ENCODE measurements at places on chromosomes 1 and 21.

GRCh38 chr21:45363921-45364467 is 41.0 kb upstream of the COL18A1 start:
- DNase-seq: peak; percentile 17

DNA sequence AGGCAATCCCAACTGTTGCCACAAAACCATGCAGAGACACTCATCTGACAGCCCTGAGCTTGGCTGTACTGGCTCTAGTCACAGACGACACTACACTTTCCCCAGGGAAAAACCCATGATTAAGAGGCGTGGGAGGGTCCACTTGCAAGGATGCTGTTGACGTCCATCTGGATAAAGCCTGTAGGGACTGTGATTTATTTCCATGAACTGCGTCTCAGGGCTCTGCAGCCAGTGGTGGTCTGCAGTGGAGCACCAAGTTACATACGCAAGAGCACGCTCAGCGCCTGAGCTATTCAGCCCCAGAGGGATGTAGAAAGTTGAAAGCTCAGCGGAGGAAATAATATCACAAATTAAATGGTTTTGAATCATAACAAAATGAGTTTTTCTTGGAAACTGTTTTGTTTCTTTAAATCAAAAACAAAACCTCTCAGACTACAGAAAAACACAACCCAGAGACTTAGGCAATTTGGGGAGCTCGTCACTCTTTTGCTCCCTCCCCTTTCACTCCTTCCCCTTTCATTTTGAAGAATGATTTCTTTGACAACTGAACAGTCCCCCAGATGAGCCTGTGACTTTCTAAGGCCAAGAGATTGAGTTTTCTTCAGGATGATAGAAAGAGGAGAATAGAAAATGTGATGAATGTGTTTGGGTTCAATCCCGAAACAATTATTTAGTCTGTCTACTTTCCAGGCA is 71.2 kb downstream of the NGF start:
- DNase-seq: no peak

- DNase-seq: no peak
Observed at GRCh38 chr1:7561331-7561921, 209.7 kb upstream of the VAMP3 start.

DNA sequence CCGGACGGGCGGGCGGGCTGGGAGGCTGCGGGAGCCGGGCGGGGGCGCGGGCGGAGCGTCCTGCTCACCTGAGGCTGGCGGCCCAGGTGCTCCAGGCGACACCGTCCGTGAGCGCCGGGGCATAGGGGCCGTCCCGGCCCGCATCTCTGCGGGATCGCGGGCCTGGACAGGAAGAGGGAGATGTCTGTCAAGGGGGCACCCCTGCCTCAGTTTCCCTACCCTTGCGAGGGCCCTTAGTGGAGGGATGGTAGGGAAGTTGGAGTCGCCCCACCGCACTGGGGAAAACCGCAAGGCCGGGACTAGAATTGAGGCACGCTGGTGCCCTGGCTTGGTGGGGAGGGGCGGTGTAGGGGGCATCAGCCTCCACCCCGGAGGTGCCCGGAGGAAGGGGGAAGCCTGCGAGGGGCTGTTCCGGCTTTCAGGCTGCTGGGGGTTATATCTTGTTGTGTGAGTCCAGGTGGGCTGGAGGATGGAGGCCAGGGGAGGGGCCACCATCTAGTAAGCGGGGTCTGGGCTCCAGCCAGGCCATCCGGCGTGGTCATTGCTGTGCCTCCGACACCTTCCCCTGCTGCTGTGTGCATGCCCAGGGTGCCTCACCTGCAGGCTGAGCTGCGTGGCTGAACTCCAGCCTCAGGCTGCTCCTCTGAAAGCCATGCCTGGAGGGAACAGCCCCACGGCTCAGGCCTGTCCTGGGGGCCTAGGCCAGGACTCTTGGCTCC is 580 bp downstream of the VWA1 start:
- DNase-seq: no peak

DNA sequence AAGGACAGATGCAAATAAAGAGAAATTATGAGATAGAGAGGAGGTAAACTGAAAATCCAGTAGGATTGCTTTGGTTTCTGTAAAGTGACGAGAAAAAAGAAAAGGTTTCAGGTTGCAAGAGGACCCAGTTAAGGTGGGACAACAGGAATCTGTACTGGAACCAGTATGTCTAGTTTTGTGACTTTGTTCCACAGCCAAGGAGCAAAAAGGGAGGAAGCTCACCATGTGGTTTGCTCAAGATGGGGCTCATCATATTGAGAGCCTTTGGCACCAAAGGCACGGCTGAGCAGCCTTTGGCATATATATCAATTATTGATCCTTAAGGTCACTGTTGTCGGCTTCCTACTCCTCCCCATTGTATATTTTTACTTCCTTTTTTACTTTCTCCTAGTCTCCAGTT is 1.8 kb upstream of the ZDHHC18 start:
- DNase-seq: no peak

GRCh38 chr1:207987164-207987563 is 76.2 kb upstream of the CD34 start:
- no peak for DNase-seq

DNA sequence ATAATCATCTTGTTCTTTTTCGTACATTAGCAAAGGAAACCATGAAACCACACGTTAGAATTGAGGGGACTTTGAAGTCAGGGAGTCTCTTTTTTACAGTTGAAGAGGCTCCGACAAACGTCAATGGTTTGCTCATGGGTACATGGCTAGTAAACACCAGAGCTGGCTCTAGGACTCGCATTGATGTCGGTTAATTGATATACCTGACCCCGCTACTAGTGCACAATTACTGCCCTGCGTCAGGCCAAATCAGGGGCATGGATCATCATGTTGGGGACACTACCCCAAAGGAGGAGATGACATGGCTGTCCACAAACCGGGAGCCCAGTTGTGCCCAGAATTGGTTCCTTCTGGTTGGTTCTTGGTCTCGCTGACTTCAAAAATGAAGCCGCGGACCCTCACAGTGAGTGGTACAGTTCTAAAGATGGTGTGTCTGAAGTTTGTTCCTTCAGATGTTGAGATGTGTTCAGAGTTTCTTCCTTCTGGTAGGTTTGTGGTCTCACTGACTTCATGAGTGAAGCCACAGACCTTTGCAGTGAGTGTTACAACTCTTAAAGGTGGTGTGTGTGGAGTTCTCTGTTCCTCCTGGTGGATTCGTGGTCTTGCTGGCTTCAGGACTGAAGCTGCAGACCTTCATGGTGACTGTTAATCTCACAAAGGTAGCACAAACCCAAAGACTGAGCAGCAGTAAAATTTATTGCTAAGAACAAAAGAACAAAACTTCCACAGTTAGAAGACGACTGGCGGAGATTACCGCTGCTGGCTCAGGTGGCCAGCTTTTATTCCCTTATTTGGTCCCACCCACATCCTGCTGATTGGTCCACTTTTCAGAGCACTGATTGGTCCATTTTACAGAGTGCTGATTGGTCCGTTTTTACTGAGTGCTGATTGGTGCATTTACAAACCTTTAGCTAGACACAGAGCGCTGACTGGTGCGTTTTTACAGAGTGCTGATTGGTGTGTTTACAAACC is 126.9 kb upstream of the ERRFI1 start:
- DNase-seq: peak; percentile 75

GRCh38 chr21:38769191-38769780 is 36.4 kb upstream of the ETS2 start:
- no peak for DNase-seq

- DNase-seq: peak; percentile 90
Observed at GRCh38 chr1:182143154-182143657, 81.7 kb upstream of the ZNF648 start.

DNA sequence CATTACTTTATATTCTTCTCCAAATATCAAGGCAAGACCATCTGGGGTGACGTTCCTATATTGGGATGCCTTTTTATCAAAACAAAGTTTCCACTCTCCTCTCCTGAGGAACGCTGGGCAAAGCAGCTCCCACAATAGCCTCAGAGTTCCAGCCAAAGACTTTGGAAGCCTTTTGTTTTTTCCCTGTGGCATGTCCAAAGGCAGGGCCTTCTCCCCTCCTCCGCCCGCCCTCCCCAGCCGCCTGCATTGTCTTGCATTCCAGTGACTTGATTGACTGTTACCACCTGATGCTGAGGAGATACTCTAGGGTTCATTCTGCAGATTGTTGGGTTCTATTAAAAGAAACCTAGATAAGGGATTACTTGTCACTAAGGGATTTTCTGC is 43.5 kb downstream of the PROX1 start:
- DNase-seq: no peak

DNA sequence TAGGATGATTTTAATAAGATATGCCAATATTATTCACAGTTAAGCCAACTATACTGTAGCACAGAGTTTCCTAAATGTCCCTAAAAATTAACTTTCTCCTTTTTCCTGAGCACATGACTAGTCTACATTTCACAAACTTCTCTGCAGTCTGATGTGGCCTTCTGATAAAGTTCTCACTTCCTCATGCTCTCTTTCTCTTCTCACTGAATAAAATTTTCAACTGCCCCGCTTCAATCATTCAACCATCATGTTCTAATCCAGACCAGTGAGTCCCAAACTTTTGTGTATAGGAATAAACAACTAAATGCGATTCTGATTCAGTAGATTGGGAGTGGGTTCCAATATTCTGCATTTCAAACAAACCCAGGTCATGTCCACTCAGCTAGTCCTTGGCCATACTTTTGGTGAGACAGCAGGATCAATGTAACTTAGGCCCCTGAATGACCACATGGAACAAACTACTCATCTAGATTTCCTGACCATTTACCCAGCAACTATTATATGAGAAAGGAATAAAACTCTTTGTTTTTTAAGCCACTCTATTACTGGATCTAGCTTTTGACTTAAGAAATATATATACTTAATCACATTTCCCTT is 20.1 kb downstream of the TUT4 start:
- no peak for DNase-seq

- DNase-seq: peak; percentile 78
Observed at GRCh38 chr21:33383056-33383888, 19.9 kb upstream of the IFNGR2 start.

DNA sequence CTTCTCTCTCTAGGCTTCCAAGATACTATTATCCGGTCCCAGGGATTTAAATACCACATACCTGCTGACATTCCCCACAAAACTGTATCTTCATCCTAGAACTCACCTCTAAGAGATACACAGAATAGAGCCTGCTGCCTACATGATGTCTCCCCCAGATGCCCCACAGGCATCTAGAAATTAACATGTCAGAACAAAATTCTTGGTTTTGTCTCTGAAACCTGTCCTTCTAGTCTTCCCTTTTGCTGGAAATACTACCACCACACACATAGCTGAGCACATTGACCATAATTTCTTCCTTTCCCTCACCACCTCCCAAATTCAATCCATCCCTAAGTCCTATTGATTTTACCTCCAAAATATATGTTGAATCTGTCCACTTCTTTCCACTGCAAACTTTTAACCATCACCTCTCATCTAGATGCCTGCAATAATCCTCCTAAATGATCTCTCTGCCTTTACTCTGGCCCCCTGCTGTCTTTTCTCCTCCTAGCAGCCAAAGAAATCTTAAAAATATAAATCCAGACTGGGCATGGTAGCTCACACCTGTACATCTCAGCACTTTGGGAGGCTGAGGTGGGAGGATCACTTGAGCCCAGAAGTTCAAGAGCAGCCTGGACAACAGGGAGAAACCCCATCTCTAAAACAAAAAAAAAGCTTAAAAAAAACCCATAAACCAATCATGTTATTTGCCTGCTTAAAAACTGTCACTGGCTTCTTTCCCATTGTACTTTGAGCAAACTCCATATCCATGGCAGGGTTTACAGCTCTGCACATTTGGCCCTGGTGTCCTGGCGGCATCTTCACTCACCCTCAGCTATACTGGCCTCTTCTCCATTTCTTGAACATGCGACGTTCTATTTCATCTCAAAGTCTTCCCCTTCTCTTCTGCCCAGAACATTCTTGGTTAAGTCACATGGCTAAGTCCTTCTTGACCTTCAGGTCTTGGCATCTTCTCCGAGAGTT is 6.2 kb upstream of the FAM76A start:
- DNase-seq: peak; percentile 10

GRCh38 chr1:110606657-110607535 is 738 bp upstream of the KCNA2 start:
- peak; percentile 22 for DNase-seq

DNA sequence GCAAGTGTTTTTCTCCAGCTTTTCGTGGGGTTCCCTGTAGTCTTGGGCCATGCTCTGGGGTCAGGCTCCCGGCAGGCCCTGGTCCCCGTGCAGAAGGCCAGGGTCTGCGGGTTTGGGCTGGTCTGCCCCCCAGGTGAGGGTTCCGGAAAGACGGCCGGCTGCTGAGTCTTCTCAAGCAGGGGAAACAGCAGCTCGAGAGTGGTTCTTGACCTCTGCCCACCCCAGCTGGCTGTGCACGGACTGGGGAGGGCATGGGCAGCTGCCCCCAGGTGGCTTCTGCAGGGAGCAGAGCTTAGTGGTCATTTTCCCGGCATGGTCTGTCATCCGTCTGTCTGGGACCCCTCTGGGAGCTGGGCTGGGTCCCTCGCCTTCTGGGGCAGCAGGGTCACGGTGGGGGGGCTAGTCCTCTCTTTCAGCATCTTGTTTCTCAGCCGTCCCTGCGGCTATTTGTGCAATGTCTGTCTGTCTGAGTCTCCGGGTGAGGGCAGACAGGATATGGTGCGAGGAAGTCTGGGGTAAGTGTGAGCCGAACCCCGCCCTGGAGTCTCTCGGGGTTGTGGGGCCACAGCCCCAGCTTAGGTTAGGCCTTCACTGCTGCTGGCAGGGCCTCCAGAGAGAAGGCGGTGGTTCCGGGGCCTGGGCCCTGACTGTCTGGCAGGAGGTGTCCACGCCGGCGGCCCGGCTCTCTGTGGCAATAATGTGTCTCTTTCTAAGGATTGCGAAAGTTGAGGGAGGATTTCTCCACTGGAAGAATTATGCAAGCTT is 6.1 kb downstream of the SKI start:
- DNase-seq: peak; percentile 81

DNA sequence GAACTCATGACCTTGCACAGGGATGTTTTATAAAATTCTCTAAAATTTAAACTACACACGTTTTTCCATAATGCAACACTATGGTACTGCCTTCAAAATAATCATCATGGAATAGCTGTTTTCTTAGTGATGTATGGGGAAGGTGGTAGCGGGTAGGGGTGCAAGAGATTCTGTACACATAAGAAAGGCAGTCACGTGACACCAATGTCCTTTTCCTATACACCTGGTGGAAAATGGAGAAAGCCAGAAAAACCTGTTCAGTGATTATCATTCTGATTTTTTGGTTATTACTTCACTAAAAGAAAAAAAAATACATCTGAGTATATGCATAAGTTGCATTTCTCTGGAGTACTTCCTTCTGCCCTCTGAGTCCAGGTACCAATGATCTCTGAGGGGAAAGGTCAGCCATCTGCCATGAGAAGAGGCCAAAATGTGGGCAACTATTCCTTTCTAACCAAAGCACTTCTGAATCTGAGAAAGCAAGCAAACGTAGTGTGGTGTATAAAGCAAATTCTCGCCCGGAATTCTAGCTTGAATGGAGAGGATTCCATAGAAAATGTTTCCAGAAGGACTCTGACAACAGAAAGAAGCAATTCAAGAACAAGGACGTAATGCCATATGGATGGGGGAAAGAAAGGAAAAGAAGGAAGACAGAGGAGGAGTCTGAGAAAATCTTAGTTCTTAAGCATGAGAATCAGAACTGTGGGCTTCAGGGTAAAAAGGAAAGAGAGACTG is 137.3 kb downstream of the RERE start:
- DNase-seq: no peak

DNA sequence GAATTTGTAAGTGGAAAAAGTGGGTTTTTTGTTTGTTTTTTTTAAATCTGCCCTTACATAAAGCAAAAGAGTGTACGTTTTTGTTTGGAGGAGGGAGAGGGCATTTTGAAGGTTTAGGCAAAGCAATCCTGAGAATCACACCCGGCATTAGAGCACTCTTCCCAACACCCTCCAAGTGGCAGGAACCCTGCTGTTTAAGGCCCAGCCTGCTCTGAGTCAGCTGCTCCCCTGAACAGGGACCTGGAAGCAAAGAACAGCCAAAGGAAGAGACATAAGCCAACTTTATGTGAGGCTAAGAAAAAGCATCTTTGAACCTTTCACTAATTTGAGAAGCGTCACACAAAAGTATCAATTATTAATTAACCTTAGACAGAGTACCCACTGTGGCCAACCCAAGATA is 16.9 kb downstream of the MTFR1L start:
- DNase-seq: no peak
